Stimulated activated CD4-positive, alpha-beta T cell treated with anti-CD3 and anti-CD28 coated beads, Interleukin-1b, Interleukin-23, amount 100 ng/mL, for 4 hours (primary cell): ENCODE measurements at places on chromosomes 7 and 10.

DNA sequence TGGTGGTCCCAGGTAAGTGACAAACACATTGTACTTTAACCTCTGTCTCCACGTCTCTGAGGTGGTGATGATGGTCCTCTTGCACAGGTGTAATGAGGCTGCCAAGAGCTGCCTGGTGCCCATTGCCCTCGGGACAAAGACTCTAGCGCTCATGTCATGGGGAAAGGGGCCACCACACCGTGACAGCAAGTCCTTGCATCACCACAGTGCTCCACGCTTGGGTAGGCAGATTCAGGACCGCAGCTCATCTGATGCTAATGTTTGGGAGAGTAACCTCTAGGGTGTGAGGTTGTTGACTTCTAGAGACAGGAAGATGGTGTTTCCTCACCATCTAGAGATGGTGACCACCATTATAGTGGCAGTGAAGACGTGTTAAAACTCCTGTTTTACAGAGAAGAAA lies 395.6 kb downstream of the ADRA2A start:
- DNase-seq, result no peak

DNA sequence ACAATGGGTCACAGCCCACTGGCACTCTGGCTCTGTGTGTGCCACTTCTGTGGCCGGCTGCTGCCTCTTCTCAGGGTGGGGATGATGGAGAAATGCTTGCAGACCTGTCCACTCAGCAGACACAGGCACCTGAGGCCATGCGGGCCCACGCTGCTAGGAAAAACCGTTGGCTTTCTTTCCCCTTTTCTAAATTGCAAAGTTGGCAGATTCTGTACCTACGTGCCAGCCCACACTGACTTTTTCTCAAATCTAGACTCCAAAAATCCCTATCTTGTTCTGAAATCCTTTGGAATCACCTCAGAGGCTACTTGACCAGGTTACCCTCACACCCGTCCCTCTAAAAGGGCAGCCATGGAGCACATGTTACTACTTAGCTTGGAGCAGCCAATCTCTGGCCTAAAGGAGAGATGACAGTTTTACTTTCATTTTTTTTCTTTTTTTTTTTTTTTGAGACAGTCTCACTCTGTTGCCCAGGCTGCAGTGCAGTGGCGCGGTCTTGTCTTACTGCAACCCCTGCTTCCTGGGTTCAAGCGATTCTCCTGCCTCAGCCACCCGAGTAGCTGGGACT lies 99.4 kb downstream of the RNF216 start:
- no peak for DNase-seq

GRCh38 chr7:15947754-15948153 lies 261.3 kb upstream of the MEOX2 start:
- no peak for DNase-seq

- DNase-seq, result no peak
Measured at GRCh38 chr10:22333167-22333974, 11.9 kb upstream of the SPAG6 start.

DNA sequence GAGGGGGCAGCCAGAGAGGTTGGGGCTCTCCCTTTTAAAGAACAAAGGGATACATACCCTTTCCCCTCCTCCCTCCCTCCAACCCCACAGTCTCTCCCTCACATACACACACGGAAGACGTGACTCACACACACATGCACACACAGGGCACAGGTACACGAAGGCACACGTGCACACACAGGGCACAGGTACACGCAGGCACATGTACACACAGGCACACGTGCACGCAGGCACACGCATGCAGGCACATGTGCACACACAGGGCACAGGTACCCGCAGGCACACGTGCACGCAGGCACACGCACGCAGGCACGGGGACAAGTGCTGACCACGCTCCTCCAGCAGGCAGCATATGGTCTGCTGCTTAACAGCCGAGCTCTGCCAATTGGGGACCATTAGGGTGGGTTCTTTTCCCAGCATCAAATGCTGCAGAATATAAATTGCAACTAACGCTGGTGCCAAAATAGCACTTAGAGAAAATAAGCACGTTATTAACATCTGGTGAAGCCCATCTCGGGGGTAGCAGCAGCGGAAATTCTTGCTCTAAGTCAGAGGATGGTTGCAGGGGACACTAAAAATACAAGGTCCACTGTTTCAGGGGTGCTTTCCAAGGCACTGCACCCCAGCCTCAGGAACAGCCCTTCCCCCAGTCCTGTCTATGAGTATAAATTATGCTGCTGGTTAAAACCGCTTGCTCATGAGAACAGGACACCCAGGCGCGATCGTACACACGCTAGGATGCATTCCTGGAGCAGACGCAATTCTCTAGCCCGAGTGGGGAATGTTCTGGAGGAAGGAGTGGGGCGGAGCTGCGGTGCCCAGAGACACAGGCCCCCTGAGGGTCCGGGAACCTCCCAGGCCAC lies 55.2 kb upstream of the TNRC18 start:
- no peak for DNase-seq
